ENCODE measurements at places on chromosomes 12 and 14.

- no peak for DNase-seq
Observed at GRCh38 chr12:19515179-19515578, 75.9 kb downstream of the AEBP2 start.

DNA sequence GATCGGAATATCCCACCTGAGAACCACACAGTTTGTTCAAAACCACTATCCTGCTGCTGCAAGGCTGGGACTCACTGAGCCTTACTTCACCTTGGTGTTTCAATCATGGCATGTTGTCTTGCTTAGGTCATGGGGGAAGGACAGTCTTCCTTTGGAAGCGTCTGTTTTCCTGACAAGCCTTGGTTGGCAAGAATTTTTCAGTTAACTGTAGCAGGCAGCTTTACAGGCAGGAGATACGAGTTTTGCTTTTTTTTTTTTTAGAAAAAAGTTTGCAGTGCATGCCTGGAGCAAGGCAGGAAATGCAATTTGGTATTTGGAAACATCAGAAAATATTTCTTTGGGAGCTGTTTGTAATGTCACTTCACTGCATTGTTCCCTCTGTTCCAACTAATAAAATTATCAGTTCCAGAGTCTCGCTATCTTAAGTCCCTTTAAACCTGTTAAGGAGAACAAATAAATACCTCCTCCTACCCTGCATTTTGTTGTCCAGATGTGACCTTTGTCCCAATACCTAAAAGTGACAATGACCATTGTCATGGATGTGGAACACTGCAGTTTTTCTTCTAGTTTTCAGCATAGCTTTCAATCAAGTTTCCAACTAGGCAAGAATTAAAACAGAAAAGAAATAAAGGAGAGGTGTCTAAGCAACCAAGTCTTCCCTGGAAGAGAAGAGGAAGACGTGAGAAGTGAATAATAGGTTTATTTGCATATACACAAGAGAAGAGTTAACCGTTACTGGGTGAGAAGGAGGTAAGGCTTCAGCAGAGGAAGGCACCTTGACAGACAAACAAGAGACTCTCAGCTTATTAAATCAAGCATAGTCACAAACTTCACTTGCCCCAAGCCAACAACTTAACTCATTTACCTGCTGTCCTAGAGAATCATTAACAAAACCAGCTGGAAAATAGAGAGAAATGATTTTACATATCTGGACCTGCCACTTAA lies 71.4 kb upstream of the ACTN1 start:
- no peak for DNase-seq

DNA sequence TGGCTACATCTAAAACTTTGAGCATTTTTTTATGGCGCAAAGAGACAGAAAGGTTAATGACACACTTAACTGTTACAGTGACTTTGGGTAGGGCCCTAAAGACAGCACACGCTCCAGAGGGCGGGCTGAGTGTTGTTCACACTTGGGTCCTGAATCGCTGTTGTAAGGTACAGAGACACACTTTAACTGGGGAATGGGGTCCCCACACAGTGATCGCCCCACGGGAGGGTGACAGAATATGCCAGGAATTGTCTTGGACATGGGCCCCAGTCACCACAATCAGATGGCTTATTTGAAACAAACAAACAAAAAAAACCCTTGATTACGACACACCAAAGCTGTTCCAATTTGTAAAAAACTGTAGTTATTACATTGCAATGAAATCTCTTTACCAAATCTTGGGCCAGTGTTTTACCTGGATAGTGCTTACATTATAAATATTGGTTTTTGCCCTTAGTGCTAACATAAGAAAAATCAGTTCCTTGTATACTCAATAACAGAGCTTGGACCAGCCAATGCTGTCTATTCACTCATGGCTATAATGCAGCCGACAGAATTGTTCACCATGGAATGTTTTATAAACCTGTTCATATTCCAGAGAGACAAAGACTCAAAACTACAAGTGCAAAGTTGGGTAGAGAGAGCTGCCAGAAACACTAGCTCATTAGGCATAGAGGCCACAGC lies 28.3 kb downstream of the KCTD10 start:
- no peak for DNase-seq

- DNase-seq, result no peak
Observed at GRCh38 chr12:120817559-120818330, 86.4 kb downstream of the SPPL3 start.

DNA sequence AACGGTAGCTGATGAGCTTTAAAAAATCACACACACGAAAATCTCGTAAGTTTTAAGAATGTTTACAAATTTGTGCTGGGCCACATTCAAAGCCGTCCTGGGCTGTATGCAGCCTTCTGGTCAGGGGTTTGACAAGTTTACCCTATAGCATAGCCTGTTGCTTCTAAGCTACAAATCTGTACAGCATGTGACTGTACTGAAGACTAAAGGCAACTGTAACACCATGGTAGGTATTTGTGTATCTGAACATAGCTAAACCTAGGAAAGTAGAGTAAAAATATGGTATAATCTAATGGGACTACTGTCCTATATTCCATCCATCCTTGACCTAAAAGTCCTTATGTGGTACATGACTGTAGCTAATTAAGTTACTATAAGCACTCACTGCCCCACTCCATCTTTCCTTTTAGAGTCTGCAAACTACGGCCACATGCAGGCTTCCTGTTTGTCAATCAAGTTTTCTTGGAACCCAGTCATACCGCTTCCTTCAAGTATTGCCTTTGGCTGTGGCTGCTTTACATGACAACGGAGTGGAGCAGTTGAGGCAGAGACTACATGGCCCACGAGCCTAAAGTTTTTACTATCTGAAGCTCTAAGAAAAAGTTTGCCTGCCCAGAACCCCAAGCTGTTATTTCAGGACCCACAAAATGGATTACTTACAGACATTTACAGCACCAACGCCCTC lies 18.5 kb downstream of the KRT7 start:
- no peak for DNase-seq

- no peak for DNase-seq
Observed at GRCh38 chr12:26701604-26702215, 131.3 kb downstream of the ITPR2 start.

DNA sequence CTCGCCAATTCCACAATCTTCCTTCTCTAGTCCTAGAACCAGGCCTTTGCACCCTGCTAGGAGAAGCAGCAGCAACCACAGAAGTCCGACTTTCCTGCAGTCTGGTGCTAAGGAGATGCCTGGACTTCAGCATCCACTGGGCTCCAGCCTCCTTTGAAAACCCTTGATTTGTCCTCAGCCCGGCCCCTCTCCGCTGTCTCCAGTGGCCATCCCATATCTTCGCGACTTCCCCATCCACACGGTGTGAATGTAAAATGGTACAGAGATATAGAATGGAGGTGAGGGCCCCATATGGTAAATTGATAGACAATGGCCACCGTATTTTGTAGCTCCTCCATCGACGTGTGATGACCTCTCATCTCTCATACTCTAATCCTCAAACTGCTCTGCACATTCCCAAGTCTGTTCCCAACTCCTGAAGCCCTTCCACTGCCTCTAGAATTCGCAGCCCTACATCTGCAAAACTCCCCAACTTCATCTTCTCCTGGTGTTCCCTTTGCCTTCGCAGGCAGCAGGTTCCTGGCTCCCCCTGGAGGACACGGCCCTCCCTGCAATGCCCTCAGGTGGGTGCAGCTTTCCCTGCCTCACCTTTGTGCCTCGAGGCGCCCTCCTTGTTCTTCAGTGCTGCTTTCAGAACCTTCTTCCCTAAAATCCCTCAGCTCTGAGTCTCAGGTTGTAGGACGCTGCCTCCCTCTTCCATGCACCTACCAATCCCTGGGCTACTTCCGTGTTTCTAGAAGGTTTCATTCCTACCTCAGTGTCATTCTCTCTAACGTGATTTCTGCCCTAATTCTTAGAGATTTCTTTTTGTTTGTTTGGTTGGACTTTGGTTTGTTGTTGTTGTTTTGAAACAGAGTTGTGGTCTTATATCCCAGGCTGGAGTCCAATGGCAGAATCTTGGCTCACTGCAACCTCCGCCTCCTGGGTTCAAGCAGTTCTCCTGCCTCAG lies 36.7 kb downstream of the TMBIM6 start:
- DNase-seq, result peak; percentile 59

DNA sequence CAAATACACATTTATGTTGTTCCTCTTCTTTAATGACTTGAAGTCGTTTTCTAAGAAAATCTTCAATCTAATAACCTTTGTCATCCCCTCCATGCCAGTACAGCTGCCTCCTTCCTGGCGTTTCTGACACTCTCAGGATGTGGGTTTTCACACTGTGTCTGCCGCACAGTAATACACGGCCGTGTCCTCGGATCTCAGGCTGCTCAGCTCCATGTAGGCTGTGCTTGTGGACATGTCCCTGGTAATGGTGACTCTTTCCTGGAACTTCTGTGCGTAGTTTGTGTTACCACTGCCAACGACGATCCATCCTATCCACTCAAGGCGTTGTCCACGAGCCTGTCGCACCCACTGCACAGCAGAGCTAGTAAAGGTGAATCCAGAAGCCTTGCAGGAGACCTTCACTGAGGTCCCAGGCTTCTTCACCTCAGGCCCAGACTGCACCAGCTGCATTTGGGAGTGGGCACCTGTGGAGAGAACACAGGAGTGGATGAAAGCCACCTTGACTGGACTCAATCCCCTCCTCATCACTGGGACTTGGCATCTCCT lies 1095.9 kb downstream of the TMEM121 start:
- DNase-seq, result no peak

DNA sequence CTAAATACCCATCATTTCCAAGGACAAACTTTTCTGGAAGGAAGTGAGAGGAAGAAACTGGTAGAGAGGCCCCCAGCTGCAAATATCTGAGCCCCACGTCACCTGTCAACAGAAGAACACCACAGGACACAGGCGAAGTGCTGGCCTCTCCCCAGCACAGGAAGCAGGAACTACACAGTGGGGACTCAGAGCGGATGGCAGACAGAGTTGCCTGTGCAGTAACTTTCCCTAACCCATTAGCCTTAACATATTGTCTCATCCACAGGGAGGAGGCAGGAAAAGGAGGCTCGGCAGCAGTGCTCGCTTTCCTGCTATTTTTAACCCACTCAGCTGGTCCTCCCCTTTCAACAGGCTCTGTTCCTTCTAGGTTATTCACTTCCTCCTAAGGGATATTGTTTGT lies 111.5 kb upstream of the TMPO start:
- DNase-seq, result no peak

GRCh38 chr14:80958226-80958625 lies 2.8 kb downstream of the TSHR start:
- DNase-seq, result no peak

DNA sequence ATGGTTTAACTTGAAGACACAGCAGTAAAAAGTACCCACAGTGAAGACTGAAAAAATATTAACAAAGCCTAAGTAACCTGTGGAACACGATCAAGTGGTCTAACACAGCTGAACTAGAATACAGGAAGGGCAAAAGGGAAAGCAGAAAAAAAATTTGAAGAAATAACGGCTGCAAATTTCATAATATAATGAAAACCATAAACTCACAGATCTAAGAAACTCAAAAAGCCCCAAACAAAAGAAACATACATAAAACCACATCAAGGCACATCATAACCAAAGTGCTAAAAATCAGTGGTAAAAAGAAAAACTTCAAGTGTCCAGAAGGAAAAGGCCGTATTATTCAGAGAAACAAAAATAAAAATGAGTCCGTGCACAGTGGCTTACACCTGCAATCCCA lies 30.9 kb downstream of the SPPL3 start:
- DNase-seq, result no peak

DNA sequence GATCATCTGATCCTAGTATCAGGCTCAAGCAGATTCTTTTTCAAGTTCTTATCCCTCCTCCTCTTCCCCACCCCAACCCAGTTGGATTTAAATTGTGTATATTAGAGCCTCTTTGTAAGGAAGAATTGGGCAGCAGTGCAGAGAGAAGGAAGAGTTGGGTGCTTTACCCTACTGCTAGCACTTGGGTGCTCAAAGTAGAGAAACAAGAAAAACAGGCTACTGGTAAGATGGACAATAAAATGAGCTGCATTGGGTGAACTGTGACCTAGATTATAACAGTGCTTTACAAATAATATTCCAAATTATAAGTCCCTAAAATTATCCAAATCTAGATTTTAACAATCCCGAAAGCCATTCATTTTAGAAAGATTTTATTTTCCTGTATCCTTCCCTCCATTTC lies 363.4 kb upstream of the GARIN6 start:
- no peak for DNase-seq

DNA sequence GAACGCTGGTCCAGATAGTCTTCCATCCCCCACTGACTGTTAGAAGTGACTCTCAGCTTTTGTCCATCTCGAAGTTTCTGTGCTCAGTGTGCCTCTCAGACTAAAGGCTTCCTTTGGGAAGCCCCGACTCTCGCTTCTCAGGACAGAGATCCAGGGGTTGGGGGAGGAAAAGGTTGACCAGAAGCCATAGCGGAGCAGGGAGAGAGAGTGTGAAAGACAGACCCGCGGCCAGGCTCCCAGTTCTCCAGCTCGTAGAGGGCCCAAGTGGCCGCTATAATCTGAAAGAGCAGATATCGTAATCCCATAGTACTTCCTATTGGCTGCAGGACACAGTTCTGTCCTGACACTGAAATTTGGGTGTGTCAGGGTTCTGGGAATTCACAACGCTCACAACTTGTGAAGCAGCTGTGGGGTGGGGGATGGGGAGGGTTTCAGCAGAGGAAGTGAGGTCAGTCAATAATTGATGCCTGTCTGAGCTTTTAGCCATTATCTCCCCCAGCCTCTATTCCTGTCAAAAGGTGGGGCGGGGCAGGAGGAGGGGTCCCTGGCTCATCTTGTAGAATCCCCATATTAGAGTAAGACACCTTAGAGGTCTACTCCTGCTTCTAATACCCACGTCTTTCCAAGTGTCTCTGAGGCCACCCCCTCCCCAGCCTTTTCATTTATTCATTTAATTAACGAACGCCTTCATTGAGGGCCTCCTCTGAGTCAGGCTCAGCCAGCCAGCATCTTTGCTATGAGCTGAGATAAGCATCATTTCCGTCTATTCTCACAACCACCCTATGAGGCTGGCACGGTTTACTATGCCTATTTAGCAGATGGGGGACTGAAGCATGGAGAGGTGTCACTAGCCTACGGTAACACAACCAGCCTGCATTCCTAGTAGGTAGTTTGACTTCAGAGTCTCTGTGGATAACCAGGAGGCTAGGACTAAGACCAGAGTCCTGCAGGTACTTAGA lies 1.6 kb upstream of the ACVRL1 start:
- DNase-seq, result no peak

DNA sequence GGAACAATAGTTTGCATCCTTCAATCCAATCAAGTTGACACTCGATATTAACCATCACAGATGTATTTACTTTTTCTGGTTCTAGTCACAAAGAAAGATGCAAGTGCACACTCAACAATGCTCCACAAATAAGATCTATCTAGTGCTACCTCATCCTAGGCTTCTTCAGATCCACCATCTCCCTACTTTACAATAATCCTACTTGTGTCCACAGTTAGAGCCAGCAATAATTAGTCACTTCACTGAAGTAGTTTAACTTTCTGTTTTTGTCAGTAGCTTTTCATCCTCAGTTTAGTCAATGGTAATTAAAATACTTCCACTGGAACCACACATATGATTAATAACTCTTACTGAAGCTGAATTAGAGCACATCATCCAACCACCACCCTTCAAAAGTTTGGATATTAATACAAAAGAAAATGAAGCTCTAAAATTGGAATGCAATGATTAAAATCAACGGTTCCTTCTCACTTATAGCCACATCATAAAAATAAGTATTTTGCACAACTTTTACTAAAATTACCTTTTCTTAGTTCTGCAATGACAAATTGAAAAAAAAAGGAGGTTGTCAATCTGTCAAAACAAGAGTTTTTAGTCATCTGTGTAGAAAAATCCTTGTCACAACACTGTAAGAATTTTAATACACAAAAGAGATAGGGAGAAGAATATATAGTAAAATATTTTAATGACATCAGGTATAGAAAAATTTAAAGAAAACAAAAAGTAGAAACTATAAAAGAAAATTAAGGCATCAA lies 28.2 kb upstream of the SNRPF start:
- DNase-seq, result no peak

- DNase-seq, result no peak
Observed at GRCh38 chr12:124715121-124715990, 147.9 kb upstream of the NCOR2 start.

- DNase-seq, result no peak
Observed at GRCh38 chr14:34030864-34031263, 80.0 kb upstream of the EGLN3 start.

Measured in AG08396 (cell line).